Thyroid gland (tissue), 4 donors: ENCODE measurements at places on chromosomes 2 and 18. TPM values are rescaled to one million over a fixed set of nuclear protein-coding genes. Genes with fewer than 3 reads are reported as not detected.
A peak's percentile ranks its signal among the peaks of the same experiment; 100 is the strongest.

- no peak overlapping the region for H3K27ac ChIP-seq
- no peak for DNase-seq
- H3K36me3 ChIP-seq: no peaks in the 10 kb centered on the region
These were observed 568.9 kb upstream of the ACVR2A start for GRCh38 chr2:147275943-147276342.

The RAD51AP2 gene
- total RNA-seq: not detected

GRCh38 chr2:33011373-33011772, 64.6 kb downstream of the LTBP1 start:
- no peak for DNase-seq
- H3K4me3 ChIP-seq: no peak overlapping the region
- H3K27me3 ChIP-seq: no peaks in the 10 kb centered on the region
- no peaks in the 10 kb centered on the region for H3K36me3 ChIP-seq

GRCh38 chr18:13137670-13138419, 80.7 kb upstream of the LDLRAD4 start:
- H3K36me3 ChIP-seq: no peaks in the 10 kb centered on the region
- peak overlapping the region; percentile 15 for H3K4me3 ChIP-seq
- H3K27me3 ChIP-seq: no peaks in the 10 kb centered on the region
- H3K27ac ChIP-seq: peak overlapping the region; percentile 43
- DNase-seq: peak; percentile 42

DNA sequence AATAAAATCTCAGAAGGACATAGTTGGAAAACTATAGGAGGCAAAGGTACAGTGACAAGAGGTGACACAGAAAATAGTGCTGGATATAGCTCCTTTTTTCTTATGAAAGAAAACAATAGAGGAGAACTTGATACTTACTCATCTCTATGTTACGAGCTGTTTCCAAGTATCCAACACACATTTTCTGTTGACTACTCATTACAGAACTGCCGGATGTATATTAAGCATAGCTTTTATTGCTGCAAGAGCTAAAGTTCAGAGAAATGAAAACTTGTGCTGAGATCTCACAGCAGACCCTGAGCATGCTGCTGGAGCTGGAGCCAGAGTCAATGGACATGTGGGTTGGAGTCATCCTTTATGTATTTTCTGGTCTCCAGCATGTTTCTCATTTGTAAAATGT, 210.0 kb upstream of the NT5C1B start:
- H3K27me3 ChIP-seq: no peaks in the 10 kb centered on the region
- no peak for DNase-seq
- no peaks in the 10 kb centered on the region for H3K4me1 ChIP-seq
- no peak overlapping the region for H3K4me3 ChIP-seq

- no peaks in the 10 kb centered on the region for H3K36me3 ChIP-seq
- H3K27ac ChIP-seq: peak overlapping the region; percentile 11
- H3K4me3 ChIP-seq: no peak overlapping the region
- H3K4me1 ChIP-seq: peaks cover 15% of the 10 kb centered on the region
These were observed 15.5 kb downstream of the MAP3K20 start for GRCh38 chr2:173090973-173091660.

DNA sequence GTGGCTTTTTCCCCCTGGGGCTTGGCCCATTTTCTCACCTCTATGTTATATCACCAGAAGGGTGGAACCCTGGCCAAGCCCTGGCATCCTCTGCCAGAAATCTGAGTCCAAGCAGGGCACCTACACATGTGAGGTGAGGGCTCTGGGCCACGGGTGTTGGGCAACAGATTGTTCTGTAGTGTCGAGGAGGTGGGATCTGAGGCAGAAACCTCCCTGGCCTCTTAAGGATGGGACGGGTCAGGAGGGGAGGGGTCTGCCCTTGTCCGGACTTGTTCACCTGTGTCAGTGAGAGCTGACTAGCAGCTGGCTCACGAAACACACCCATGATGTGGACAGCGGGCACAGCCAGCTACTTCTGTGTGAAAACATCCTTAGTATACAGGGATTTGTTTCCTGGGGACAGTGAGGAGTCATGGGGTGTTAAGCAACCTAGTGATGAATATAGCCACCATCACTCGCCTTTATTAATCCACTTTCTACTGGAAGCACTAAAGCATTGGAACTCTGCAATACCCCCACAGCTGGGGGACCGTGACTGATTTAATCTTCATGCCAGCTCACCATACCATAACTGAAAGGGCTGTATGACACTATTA, 35.6 kb downstream of the EPAS1 start:
- no peaks in the 10 kb centered on the region for H3K27me3 ChIP-seq
- peak overlapping the region; percentile 75 for H3K27ac ChIP-seq
- no peaks in the 10 kb centered on the region for H3K36me3 ChIP-seq
- peaks cover 83% of the 10 kb centered on the region for H3K4me1 ChIP-seq

DNA sequence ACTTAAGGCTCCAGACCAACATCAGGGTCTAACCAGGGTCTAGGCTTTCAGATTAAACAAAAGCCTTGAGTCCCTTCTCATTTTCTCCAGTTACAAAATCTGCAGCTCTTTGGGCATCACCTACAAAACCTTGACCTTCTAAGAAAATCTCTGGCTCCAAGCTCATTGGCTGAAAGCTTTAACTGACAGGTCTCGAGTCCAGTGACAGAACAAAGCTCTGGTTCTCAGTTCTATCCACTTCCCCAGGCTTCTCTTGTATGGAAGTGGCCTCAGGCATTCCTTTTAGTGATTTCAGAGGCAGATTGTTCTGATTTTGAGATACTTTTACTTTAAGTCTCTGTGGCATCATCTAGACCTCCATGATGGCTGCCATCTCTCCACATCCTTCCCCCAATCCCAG, 11.3 kb downstream of the SIX2 start:
- no peaks in the 10 kb centered on the region for H3K4me1 ChIP-seq
- no peak overlapping the region for H3K27ac ChIP-seq
- peaks cover 21% of the 10 kb centered on the region for H3K27me3 ChIP-seq
- H3K36me3 ChIP-seq: no peaks in the 10 kb centered on the region
- no peak for DNase-seq
- no peak overlapping the region for H3K4me3 ChIP-seq
